ENCODE measurements at places on chromosomes 1 and 21.
A peak's percentile ranks its signal among the peaks of the same experiment; 100 is the strongest.

- no peak for DNase-seq
Observed at GRCh38 chr1:100584761-100585745, 47.1 kb downstream of the GPR88 start.

GRCh38 chr1:19311931-19312781 lies at the start of the genes AKR7A2 and SLC66A1:
TSS of gene AKR7A2 (minus strand) at chr1:19312144. CDS start at chr1:19312124, 20 bp downstream.
TSS of gene SLC66A1 (plus strand) at chr1:19312326. CDS start at chr1:19317678, 5,352 bp downstream.
- DNase-seq, result peak; percentile 84

- DNase-seq, result no peak
Observed at GRCh38 chr1:172122381-172122780, 281.1 kb downstream of the DNM3 start.

DNA sequence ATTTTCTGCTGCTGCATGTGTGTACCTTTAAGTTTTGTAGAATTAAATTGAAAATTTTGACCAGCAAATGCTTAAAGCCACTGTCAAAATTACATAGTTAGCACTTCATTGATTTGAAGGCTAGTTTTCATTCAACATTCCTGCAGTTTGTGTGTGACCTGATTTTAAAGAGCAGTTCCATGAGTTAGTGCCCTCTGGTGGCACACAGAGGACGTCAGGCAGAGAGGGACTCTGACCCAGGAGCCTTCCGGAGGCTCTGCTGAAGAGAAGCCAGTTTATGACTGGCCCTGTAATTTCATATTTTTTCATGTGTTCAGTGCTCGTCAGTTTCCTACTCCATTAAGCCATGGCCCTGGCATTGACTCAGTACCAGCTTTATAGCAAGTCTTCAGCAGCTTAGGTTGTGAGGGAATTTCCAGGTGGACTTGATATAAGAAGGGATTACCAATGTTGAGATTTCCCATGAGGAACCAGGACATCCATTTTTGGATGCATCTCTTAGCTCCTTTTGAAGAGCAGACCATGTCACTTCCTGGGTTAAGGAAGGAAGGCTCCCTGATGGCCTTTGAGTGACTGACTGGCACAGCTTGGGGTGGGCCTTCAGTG lies 104.7 kb downstream of the CAMTA1 start:
- DNase-seq, result peak; percentile 7

DNA sequence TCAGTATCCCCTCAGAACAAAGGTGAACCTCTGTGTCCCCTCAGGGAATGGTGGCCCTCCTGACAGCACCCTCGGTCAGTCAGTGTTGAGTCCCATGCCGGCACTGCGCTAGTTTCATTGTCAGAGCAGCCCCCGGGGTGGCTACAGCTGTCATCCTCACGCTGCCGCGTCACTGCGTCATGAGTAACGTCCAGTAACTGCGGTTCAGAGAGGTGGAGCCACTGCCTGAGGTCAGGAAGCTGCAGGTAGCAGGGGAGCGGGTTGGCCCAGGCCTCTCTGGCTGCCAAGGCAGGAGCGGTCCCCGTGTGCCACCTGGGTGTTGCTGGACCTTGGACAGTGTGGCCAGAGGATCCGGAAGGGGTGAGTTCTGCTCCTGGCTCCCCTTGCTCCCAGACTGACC lies 20.2 kb upstream of the WNT4 start:
- DNase-seq, result no peak

GRCh38 chr1:170749549-170749948 lies 85.6 kb downstream of the PRRX1 start:
- DNase-seq, result no peak

DNA sequence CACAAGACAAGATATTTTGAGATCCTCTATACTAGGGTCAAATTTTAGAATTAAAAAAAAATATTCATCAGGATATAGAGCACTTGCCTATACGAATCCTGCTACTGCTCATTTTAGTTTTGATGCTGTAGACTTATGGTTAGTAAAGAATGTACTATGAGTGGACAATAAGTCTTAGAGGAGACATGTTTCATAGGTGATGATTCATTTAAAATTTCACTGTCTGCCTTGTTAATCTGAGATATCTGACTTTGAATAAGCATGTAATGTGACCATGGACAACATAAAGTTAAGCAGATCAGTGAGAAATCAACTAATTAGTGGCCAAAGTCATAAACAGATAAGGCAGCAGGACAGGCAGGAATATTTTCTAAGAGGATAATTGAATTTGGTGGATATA lies 106.8 kb upstream of the HP1BP3 start:
- DNase-seq, result no peak

GRCh38 chr1:233448109-233448689 lies 120.7 kb downstream of the MAP3K21 start:
- no peak for DNase-seq

DNA sequence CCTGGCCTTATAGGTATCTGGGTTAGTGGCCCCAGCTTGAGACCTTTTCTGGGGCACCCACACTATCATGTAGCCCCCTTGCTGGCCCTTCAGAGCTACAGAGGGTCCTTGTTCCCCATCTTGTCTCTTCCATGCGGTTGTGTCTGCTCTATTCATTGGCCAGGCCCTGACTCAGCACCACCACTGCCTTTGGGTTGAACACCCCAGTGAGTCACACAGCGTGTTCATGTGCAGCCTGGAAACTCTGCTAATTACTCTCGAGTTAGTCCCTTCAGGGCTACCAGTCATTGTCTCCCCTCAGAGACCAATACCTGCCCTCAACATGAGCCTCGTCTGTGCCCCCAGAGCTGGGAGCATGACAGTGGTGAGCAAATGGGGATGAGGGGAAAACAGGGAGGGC lies 28.2 kb upstream of the IKBKE start:
- DNase-seq, result no peak

DNA sequence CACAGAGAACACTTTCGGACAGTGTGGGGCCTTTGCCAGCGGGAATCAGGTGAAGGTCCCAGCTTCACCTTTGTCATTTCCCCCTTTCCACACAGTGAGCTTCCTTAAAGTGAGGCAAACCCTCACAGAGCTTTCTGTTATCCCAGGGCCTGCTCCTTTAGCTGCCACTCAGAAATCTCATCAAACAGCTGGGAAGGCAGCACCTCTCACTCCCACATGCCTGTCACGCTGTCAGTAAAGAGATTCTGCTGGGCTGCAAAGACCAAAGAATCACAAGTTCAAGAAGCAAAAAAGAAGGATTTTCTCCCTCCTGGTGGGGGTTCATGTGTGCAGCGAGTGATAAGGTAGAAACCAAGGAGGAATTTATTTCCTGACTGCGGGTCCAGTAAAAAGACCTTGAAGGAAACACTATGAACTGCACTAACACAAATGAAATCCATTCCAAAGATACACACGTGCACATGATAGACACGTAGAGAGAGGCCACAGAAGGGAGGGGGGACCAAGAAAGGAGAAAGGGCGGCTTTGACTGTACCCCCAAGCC lies 44.0 kb downstream of the HTR6 start:
- no peak for DNase-seq

GRCh38 chr1:154413177-154413783 lies 8.1 kb downstream of the IL6R start:
- no peak for DNase-seq

- DNase-seq, result no peak
Observed at GRCh38 chr1:86938450-86938849, 24.0 kb downstream of the HS2ST1 start.

GRCh38 chr1:235292790-235293189 lies 35.2 kb downstream of the ARID4B start:
- no peak for DNase-seq

DNA sequence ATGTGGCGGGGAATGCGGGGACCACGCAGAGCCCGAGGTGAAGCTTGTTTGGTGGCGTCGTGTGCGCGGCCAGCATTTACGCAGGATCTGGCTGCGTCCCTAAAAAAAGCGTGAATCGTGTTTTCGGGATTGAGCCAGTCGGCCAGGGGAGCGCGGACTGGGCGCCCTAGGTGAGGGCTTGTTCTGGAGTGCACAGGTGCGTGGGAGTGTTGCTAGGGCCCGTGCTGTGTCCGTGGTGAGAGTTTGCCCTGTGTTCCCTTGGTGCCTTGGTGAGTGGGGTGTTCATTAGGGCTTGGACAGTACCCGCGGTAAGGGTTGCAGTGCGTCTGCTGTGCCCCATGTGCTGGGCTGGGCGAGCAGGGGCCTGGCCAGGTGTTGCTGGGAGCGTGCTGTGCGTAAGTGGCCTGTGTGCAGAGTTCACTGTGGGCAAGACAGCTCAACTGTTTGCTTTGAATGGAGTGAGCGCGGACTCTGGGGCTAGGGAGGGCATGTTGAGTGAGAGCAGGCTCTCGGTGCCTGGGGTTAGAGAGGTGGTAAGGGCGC lies 673 bp downstream of the CD46 start:
- no peak for DNase-seq

GRCh38 chr1:224724566-224724965 lies 108.4 kb downstream of the CNIH3 start:
- no peak for DNase-seq

DNA sequence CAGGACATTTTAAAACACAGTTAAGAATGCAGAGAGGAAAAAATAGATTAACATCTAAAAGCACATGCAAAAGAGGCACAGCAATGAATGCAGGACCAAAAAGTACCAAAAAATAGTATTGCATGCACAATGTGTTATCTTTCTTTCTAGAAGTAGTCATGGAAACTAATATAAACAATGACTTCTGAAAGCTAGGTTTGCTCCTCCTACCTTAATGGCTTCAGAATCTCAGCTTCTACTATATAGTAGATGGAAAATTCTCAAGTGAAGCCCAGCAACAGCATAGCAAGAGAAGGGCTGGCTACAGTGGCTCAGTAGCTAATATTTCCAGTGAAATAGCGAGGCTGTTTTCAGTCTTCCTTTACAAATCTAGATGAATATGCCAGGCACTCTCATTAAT lies 125.1 kb downstream of the CRB1 start:
- DNase-seq, result no peak

- DNase-seq, result no peak
Observed at GRCh38 chr1:171174560-171175294, 10.4 kb upstream of the FMO2 start.

- DNase-seq, result no peak
Observed at GRCh38 chr1:151985768-151986167, 7.9 kb downstream of the S100A10 start.

- DNase-seq, result no peak
Observed at GRCh38 chr1:95927061-95927460, 693.1 kb downstream of the RWDD3 start.

DNA sequence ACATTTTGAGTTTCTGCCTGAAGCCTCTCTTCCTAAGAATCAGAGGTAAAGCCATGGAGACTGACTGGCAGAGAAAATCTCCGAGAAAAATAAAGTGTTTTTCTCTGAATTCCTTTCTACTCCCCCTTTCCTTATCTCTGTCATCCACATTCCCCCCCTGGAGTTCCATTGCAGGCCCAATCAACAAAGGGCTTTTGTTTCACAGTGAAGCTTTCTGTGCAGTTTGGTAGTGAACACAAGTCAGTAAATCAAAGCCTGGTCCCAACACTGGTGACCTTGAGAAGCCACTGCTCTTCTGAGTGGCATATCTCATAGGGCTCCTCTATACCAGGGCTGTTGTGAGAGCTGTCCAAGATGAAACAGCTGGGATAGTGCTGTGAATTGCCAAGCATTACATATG lies 228.4 kb downstream of the SEC16B start:
- no peak for DNase-seq
